ENCODE measurements at places on chromosomes 1 and 21.

GRCh38 chr1:235244974-235245592 lies 82.9 kb downstream of the ARID4B start:
- DNase-seq, result no peak

- DNase-seq, result no peak
Measured at GRCh38 chr1:10555635-10556429, 81.1 kb downstream of the PEX14 start.

GRCh38 chr1:20194757-20195461 lies 8.6 kb upstream of the PLA2G2C start:
- no peak for DNase-seq

- DNase-seq, result no peak
Measured at GRCh38 chr1:212226467-212226866, 58.7 kb upstream of the PPP2R5A start.

- no peak for DNase-seq
Measured at GRCh38 chr1:204031098-204031710, 41.7 kb upstream of the SOX13 start.

DNA sequence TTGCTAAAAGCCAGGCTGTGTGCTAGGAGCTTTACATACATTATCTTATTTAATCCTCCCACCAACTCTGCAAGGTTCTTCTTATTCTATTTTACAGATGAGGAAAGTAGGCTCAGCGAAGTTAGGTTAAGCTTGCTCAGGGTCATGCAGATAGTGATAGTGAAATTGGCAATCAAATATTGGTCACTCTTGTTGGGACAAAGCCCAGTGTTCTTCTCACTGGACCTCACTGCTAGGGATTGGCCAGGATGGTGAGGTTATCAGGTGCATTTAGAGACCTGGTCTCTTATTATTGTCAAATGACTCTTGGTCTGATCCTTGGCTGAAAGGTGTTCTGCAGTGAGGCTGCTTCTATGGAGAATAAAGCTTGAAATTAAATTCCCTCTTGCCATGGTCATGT lies 145.1 kb downstream of the CNIH3 start:
- no peak for DNase-seq

- no peak for DNase-seq
Measured at GRCh38 chr1:86950712-86951419, 36.4 kb downstream of the HS2ST1 start.

DNA sequence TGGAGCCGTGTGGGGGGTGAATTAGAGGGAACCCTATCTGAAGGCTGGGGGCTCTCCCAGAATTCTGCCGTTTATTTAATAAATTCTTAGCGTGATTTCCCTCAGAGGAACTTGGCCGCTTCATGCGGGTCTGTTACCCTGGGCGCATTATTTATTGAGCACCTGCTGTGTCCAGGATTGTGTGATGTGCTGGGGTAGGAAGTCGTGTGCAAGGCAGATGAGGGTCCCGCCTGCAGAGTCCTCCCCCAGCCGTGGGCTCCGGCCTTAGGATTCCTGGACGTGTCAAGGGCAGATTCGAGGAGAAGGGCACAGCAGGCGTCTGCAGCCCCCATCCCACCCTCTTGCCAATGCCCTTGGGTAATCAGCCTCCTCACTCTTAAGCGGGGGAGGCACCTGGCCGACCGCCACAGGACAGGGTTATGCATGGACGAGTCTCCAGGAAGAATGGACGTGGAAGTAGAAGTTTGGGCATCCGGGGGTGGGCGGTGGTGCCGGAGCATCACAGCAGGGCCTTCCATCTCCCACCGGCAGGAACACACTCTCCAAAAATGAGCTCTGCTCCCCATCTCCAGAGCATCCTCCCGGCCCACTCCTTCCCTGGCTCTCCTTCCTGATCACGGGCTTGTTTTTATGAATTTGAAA lies 233.3 kb upstream of the C1orf174 start:
- no peak for DNase-seq

DNA sequence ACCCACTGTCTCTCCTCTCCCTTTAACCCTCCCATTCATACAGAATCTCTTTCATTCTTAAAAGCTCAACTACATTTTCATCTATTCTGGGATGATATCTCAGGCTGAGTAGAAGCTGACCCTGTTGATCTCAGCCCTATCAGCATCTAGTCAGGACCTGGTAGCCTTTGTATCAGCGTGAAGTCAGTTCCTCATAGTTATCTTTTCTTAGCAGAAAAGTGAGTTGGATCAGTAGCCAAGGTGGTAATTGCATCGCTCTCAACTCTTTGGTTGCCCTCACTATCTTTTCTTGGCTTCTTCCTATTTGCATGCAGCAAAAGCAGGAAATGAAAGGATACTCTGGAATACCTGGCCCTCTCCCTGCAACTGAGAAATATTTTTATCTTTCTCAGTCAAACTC lies 13.6 kb upstream of the GOLT1A start:
- DNase-seq, result no peak

DNA sequence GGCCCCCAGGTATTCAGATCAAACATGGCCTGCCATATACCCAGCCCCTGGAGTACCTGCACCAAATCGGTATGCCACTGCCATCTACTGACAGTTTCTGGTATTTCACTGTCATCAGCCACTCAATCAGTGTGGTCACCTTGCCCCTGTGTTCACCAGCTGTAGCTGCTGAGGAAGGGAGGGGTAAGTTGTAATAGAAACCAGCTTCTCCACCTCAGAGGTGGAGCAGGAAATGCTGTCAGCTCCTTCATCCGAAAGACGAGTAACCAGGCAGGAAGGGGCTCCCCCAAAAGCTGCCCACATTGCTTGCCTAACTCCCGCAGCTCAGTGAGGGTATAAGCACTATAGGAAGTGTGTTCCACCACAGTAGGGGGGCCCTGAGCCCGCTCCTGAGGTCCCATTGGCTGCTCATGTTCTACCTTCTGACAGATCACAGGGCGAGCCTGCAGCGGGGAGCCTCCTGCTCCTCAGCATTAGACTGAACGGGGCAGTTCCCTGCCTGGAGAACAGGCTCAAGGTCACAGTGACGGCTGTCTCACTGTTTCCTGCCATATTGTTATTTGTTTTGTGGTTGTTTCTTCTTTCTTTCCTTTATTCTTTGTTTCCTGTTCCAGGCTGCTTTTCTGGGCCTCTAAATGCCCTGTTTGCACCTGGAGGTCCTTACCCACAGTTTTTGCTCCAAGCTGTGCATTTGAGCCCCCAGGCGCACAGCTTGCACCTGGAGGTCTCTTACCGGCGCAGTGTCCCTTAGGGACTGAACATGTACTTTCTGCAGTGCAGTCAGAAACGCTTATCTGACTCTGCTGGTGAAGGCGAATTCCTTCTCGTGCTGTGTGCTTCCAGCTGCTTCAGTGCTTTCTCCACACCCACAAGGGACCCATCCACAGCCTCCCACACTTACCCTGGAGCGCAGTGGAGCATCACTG lies 1638.3 kb downstream of the MRPL39 start:
- no peak for DNase-seq

- no peak for DNase-seq
Measured at GRCh38 chr1:243806310-243806709, 43.7 kb downstream of the AKT3 start.

- DNase-seq, result no peak
Measured at GRCh38 chr1:43706598-43707189, 642 bp upstream of the ST3GAL3 start.

DNA sequence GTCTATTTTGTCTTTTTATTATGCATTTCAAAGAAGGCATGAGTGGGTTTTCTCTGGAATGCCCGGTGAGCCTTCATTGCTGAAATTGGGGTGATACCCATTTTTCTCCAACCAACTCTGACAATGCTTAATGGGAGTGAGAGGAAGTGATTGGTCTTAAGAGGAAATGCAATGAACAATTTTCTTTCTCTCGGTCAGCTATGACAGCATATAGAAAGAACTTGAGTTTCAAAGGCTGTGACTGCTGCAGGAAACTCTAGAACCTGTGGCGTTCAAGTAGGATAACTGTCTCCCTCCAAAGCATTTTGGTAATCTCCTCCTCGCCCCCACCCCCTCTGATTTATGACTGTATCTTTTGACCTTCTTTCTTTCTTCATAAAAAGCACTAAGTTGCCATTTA lies 155.9 kb downstream of the LYPLAL1 start:
- DNase-seq, result peak; percentile 27

- DNase-seq, result peak; percentile 59
Measured at GRCh38 chr1:161962091-161962887, 61.4 kb downstream of the OLFML2B start.

- DNase-seq, result no peak
Measured at GRCh38 chr1:37052120-37052519, 17.8 kb upstream of the GRIK3 start.

- DNase-seq, result peak; percentile 62
Measured at GRCh38 chr1:155226188-155226909, 17.9 kb downstream of the MTX1 start.

- peak; percentile 59 for DNase-seq
Measured at GRCh38 chr21:43598416-43599120, 60.7 kb downstream of the HSF2BP start.

- DNase-seq, result no peak
Measured at GRCh38 chr1:222890716-222891115, 75.9 kb downstream of the DISP1 start.

DNA sequence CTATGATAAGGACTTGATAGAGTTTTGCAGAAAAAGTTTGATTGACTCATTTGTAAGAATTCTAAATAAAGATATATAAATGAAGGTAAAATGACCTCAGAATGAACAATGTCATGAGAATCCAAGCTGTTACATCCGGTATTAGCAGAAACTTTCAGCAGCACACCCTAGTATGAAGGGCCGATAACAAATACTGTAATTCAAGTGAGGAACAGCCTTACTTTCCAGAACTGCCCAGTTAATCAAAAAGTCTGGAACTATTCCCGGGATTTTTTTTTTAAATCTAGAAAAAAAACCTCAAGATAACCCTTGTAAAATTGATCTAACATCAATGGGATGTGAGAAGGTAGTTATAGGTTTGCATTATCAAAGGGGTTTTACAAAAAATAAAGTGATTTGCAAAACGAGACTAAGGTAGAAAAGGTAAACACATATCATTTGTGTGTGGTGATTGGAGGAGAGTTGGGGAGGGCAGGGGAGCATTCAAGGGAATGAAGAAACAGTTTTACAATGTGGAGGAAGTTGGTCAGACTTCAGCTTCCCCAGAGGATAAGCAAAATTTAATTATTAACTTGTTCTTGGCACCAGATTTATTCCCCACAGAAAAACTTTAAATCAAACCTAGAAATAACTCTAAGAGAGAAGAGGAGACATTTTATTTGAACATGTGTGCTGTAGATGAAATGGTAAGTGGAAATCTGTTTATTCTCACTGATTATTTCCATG lies 75.9 kb upstream of the VCAM1 start:
- no peak for DNase-seq

GRCh38 chr1:11923069-11923826 lies 3.0 kb downstream of the KIAA2013 start:
- no peak for DNase-seq

DNA sequence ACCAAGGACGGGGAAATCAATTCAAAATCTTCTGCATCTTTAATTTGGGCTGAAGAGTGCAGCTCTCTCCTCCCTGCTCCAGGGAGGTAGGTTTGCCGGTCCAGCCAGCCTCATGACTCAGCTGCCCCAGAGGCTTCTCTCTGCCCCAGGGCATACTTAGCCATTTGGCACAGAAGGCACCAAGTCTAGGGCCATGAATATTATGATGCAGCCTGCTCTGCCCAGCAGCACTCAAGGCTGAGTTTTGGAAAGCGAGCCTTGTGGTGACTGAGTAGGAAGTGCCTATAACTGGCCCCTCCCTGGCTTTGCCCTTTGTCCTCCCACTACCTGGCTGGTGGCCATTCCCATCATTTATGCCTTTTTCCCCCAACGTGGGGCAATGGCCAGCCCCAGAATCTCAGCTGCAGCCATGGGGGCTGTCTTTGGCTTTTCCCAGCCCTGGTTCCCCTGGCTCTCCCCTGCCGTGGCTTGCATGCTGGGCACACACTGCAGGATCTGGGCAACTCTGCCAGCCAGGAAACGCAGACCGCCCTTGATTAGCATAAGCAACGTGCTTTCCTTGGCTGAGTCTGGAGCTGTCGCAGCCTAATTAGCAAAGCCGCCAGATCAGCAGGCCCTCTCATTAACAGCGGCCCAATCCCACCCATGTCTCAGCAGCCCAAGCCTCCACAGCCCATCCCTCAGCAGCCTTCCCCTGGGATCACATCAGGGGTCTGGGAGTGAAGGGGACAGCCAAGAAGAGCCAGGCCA lies 258.6 kb upstream of the TMEM51 start:
- DNase-seq, result no peak

GRCh38 chr1:2430592-2430973 lies 18.2 kb upstream of the PEX10 start:
- no peak for DNase-seq

DNA sequence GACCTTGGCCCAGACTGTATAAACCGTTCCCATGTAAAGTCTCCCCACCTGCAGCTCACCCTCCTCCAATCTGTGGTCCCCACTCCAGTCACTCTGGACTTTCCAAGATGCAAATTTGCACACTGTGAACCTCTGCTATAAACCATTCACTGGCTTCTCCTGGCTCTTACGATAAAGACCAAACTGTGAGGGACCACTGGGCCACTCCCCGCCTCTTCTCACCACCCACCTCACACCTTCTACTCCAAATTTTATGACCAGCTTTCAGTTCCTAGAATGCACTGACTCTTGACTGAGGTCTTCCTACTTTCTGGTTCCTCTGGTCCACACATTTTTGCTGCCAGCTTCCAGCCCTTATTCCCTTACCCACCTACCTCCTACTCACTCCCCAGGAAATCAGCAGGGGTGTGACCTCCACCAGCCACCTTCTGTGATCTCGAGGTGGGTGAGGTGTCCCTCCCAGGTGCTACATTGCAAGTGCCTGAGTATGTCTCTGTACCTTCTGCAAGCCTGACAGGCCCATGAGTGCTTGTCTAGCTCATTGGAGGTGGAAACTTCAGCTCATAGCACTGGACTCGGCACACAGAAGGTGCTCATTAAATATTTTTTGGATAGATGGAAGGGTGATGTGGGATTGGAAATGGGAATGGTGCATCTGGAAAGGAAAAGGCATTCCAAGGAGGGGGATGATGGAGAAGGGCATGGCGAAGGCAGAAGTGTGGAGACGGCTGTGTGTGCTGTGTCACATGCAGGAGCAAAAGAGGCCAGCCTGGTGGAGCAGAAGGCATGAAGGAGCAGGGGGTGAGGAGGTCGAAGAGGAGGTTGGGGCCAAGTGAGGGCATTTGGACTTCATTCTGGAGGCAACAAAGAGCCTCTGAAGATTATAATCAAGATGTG lies 15.6 kb upstream of the CSF1 start:
- no peak for DNase-seq

- no peak for DNase-seq
Measured at GRCh38 chr21:37166733-37167132, 93.7 kb downstream of the TTC3 start.

Data from amniotic stem cell (primary cell).